ENCODE measurements at places on chromosomes 4 and X.

- no peak for DNase-seq
These were observed 20.9 kb downstream of the FGF13 start for GRCh38 chrX:138690591-138690990.

DNA sequence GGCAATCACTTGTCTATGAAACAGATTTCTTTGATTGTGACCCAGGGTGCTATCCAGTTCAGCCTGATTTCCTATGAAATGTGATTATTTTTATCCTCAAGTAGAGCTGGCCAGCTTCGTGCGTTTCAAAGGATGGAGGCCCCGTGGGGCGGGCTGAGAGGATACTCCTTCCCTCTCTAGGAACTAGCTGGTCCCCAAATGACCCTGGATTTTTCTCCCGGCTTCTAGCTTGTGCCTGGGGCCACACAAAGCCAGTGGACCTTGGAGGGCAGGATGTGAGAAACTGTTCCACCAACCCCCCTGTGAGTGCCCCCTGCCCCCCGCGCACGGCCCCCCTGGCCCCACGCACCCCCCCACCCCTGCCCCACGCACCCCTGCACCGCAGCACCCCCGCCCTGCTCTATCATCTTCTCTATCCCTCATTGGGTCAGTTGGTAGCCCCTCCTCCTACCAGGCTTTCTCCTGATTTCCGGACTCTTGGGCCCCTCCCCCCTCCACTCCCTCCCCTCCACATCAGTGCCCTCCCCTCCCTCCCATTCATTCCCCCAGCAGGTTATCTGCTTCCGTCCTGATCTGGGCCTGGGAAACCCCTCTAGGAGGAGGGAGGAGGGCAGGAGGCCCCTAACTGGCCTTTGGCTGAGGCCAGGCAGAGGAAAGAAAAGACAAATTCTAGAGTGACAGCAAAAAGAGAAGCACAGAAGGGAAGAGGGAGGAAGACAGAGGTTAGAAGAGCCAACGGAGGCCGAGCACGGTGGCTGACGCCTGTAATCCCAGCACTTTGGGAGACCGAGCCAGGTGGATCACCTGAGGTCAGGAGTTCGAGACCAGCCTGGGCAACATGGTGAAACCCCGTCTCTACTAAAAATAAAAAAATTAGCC is 3.3 kb downstream of the XPNPEP2 start:
- DNase-seq, result no peak

DNA sequence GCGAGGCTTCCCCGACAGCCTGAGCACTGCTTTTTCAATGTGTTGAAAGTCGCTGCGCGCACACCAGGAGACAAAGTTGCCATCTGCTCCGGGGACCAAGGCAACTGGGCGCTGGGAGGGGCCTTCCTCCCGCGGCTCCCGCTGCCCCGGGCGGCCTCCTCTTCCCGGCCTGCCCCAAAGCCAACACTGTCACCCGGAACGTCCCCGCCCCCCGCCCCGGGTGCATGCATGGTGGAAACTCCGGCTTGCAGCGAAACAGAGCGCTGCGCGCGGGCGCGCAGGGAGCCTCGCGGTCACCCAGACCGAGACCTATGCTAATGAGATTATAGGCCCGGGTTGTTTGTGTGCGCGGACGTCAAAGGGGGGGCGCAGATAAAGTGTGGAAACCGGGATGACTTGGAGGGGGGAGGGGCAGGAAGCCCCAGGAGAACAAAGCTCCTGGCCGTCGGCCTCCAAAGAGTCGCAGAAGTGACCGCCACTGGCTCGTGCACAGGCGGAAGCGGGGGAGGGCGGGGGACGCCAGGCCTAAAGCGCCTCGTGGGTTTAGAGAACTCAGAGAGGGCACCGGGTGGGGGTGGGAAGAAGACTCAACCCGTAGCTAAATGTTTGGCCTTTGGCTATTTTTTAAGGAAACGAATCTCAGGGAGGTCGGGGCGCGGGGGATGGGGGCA is 88.8 kb downstream of the BCOR start:
- DNase-seq, result no peak

GRCh38 chrX:15664487-15665444 is at the start of gene CLTRN:
Gene CLTRN (minus strand): TSS chrX:15664805. CDS start chrX:15664775, 30 bp downstream.
- no peak for DNase-seq

GRCh38 chrX:100911731-100912130 is 17.0 kb downstream of the XKRX start:
- DNase-seq, result no peak

- DNase-seq, result no peak
These were observed 325.4 kb upstream of the GALNT7 start for GRCh38 chr4:172843192-172843591.

DNA sequence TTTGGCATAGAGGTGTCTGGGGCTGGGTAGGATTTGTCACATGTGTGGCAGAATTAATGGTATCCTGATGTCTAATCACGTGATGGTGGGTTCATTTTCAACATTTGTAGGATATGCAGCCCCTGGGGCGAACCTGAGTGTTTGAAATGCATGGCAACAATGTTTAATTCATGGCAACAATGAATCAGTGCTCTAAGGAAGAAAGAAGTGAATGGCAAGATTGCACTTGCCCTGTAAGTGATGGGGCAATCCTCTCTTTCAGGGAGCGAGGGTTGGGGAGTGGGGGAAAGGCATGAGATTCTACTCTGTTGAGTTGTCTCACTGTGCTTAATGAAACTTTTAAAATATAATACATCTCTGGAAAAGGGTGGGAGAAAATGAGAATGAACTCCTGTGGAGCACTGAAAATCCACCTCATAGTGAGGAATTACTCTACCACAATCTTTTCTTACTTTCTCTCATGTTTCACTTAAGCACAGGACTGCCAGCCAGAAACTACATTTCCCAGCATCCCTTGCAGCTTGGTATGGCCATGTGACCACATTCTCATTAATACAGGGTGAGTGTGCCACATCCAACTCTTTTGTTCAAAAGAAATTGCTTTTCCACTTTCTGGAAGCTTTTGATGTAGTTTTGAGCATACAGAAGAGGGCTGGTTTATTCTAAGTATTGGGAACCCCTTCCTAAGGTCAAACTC is 64.0 kb upstream of the PGM2 start:
- DNase-seq, result no peak

Measured in activated naive CD8-positive, alpha-beta T cell treated with anti-CD3 and anti-CD28 coated beads, Interleukin-2, amount 50 U/mL, for 16 hours (primary cell).